ENCODE measurements at places on chromosomes 7 and 10.

GRCh38 chr7:66054063-66054462 lies 21.6 kb upstream of the ASL start:
- DNase-seq = no peak

DNA sequence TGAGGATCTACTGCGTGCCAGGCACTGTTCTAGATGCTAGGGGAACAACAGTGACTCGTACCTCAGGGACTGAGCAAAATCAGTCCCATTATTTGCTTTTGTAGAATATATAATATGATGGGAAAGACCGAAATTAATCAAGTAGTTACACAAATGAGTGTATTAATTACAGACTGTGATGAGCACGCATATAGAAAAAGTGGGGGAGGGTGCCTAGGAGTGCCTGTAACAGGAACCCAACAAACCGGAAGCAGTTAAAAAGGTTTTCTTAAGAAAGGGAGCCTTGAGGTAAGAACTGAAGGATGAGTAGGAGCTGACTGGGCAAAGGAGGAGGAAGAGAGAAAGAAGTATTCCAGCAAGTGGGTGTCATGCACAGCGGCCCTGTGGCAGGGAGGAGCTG lies 28.2 kb upstream of the IL6 start:
- DNase-seq = no peak

DNA sequence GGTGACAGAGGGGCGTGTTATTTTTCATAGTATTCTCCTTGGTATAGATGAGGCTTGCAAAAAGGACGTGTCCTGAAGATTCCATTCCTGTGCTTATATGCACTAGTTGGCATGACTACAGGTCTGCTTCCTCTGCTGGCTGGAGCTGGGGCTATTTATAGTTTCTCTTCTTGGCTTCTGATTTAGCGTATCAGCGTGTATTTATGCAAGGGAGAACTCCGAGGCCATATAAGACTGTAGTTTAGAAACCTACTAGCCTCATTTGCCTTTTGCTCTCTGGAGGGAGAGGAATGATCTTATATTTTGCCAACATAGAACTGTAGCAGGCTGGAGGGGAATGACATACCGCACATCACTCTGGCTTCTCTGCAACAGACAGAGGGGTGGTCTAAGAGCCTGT lies 39.7 kb downstream of the CACNB2 start:
- DNase-seq = no peak

- no peak for DNase-seq
Measured at GRCh38 chr7:68680235-68680872, 917.9 kb upstream of the AUTS2 start.

- no peak for DNase-seq
Measured at GRCh38 chr10:110461088-110461487, 36.6 kb upstream of the DUSP5 start.

- no peak for DNase-seq
Measured at GRCh38 chr7:17546592-17546991, 248.1 kb downstream of the AHR start.

- DNase-seq = no peak
Measured at GRCh38 chr10:126012485-126012884, 116.1 kb downstream of the FANK1 start.

DNA sequence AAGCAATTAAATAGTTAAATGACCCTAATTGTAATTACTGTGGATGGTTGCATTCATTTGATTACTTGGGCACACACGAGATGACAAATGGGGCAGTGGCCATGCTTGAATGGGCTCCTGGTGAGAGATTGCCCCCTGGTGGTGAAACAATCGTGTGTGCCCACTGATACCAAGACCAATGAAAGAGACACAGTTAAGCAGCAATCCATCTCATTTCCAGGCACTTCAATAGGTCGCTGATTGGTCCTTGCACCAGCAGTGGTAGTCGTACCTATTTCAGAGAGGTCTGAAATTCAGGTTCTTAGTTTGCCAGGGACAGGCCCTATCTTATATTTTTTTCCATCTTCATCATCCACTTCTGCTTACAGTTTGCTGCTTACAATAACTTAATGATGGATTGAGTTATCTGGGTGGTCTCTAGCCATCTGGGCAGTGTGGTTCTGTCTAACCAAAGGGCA lies 8.3 kb downstream of the PCBD1 start:
- DNase-seq = peak; percentile 81

- no peak for DNase-seq
Measured at GRCh38 chr10:125016123-125016522, 74.2 kb downstream of the ZRANB1 start.

DNA sequence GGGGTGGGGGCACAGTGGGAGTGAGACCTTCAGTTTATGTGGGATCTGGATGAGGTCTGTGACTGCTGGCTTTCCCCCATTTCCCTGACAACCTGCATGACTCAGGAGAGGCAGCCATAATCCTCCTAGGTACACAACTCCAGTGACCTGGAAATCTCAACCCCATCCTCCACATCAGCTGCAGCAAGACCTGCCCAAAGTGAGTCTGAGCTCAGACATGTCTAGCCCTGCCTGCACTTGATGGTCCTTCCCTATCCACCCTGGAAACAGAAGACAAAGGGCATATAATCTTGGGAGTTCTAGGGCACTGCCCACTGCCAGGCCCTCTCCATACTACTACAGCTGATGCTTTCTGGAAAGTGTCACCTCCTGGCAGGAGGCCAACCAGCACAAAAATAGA lies 75.6 kb downstream of the GRM8 start:
- DNase-seq = no peak

- DNase-seq = no peak
Measured at GRCh38 chr10:79453392-79453791, 8.0 kb upstream of the ZCCHC24 start.

- no peak for DNase-seq
Measured at GRCh38 chr7:102810916-102811315, 62.1 kb downstream of the FAM185A start.

- DNase-seq = peak; percentile 50
Measured at GRCh38 chr7:32204361-32205018, 134.3 kb upstream of the PDE1C start.

DNA sequence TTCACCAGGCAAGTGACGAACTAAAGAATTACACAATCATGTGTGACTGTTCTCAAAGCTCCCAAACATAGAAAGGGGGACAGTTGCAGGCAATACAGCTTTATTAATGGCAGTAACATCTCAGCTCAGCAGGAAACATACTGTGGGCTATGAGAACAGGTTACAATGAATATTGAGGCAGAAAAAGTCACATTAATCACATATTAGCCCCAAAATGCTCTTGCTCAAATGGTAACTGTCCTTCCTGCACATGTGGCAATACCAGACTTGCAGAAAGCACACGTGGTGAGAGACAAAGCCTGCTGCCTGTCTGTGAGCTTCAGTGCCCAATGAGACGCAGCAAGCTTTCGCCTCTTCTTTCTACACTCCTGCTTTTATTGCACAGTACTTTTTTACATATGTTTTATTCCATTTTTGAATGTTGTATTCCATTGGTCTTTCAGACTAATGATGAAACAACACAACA lies 104.9 kb upstream of the ACBD5 start:
- DNase-seq = no peak

- DNase-seq = no peak
Measured at GRCh38 chr10:26869528-26869927, 8.8 kb upstream of the ABI1 start.

DNA sequence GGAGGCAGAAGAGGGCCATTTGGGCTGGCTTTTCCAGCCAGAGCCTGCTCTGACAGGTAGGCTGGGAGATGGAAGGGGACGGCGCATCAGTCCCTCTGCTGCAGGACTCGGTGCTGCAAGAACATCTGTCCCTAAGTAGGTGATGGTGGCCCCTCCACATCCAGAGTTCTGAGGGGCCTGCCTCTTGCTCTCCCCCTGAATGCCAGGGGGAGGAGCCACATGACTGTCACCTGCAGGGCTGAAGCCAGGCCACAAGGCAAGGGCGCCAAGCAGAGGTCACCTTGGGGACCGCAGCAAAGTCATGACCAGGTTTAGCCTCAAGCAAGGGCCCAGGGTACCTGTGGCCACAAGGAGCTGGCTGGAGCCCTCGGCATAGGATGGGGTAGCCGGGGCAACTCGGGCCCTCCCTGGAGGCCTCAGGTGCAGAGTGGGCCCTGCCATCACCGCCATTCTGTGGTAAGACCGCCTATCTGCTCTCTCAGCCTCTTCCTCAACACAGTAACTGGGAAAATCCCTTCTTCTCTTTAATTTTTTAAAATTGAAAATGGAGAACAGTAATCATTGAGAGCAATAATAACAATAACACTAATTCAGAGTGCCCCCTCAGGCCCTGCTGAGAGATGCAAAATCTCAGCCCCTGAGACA lies 99.3 kb downstream of the FAM53B start:
- DNase-seq = no peak

GRCh38 chr7:27247000-27247399 lies 4.4 kb downstream of the EVX1 start:
- DNase-seq = no peak

DNA sequence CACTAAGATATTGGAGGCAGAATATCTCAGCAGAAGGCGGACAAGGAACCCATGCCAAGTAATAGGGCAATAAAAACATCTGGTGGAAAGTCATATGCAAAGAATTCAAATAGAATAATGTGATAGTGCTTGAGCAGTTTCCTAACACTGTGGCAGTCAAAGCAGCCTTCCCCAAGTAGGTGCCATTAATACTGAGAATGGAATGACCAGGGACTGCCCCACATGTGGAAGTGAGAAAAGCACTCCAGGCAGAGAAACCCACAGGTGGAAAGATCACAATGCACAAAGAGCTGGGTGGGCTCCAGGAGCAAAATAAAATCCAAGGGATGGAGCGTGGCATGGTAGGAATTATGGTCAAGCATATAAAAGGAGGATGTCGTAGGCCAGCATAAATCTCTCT lies 64.4 kb upstream of the NME8 start:
- DNase-seq = no peak

DNA sequence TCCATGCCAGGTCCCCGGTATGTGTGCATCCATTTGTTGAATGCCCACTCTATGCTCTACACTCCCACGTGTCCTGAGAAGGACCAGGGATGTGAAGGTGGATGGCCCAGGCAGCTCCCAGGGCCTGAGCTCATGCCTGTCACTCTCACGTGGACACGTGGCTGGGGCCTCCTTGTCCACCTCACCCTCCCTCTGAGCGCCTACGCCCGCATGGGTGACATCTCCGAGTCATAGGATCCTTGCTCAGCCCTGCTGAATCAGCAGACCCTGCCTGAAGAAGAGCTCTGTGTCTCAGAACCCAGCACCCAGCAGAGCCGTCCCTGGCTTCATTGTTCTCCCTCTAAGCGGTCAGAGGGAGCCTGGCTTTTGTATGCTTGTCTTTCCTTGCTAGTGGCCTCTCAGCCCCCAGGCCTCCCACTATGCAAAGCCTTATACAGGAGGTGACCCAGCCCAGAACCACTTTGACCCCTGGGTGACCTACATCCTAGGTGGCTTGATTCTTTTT lies 107.9 kb upstream of the PPIF start:
- peak; percentile 82 for DNase-seq

- DNase-seq = no peak
Measured at GRCh38 chr7:13874783-13875182, 114.7 kb downstream of the ETV1 start.

DNA sequence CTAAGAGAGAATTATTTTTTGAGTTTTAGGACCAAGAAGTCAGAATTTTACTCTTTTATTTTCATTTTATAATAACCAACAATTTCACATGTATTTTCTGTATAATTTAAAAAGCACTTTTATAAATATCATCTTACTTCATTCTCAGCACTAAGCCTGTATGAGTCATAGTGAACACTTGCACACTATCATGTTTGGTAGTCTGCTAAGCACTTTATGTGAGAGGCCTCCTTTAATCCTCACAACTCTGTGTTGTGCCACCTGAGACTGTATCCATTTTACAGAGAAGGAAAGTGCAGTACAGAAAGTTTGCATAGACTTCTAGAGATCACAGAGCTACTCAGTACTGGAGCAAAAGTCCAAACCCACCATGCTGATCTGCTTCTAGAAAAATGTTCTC lies 939.6 kb downstream of the NRG3 start:
- DNase-seq = no peak

DNA sequence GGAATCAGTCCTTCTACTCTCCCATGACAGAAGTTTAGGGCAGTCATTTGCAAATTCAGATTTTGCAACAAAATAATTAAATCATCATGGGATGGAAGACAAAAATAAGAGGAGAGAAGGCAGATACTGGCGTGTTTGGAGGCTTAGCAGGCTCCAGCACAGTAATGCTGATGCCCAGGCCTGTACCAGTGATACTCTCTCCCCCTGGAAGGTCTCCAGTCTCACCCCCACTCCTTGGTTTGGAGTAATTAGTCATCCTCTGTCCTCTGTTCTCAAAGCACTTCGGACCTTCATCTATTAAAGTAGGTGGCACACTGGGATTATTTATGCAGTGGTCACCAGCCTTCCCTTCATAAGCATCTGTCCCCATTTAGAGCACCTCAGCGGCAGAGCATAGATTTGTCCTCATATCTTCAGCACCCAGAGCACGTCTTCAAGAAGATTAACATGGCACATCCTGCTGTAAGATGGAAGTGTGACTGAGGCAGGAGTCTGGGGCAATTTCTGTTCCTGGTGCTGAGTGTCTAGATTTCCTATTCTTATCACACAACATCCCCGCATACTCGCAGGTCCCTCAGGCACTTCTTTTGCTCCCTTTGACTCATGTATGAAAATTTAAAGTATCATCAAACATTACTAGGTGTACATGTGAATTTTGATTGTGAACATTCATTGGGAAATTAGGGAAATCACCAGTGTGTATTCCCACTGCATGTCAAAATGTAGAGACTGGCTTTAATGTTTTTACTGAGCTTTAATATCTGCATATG lies 31.3 kb upstream of the TRIL start:
- DNase-seq = no peak

- no peak for DNase-seq
Measured at GRCh38 chr10:124667425-124668345, 76.5 kb downstream of the FAM53B start.

GRCh38 chr7:20482071-20482470 lies 133.4 kb upstream of the ABCB5 start:
- DNase-seq = no peak

DNA sequence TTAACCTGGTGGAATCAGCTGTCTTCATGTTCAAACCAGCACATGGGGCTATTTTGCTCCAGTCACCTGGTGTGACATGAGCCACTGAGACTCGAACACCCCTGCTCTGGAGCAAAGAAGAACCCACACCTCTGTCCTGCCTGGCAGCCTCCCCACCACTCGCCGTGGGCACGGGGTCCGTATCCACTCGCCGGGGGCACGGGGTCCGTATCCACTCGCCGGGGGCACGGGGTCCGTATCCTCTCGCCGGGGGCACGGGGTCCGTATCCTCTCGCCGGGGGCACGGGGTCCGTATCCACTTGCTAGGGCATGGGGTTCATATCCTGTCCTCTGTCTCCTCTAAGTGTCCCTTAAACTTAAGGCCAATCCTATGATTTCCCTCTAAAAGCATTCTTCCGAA lies 558.7 kb downstream of the PTPRN2 start:
- DNase-seq = no peak

GRCh38 chr10:86659161-86659691 lies 4.9 kb downstream of the OPN4 start:
- DNase-seq = no peak

GRCh38 chr7:156560075-156560474 lies 80.5 kb upstream of the RNF32 start:
- DNase-seq = no peak

All from SK-N-DZ (cell line).